ENCODE measurements at places on chromosomes 11 and 22.

GRCh38 chr11:113168354-113169342 is 145.7 kb upstream of the TTC12 start:
- no peak for DNase-seq

GRCh38 chr11:20011307-20011951 is 148.8 kb downstream of the DBX1 start:
- peak; percentile 43 for DNase-seq

GRCh38 chr22:24440270-24440717 is 12.9 kb downstream of the ADORA2A start:
- no peak for DNase-seq

- no peak for DNase-seq
Measured at GRCh38 chr11:65053827-65054508, 4.4 kb downstream of the NAALADL1 start.

GRCh38 chr22:44220727-44221680 is 40.3 kb downstream of the PARVG start:
- no peak for DNase-seq

DNA sequence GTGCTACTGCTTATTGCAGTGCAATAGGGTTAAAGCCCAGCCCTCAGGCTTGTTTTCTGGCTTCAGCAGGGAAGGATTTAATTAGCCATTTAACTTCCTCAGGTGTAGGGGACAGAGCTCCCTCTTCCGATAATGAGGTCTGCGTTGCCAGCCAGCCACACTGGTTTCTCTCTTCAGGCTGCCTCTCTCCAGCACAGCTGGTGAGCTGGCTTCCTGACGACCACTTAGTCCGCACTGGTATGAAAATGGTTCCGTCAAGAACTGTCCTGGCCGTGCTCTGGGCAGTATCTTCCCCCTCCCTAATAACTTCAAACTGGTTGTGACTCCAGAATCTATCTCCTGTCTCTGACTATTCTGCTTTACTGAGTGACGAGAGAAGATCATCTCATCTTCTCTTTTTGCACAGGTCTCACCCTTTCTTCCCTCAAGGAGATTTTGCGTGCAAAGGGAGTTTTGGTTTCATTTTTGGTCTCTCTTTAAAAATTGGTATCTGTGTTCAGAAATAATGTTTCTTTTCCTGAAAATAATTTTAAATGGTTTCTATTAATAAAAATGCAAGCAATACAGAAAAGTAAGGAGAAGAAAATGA is 49.2 kb downstream of the CNTN5 start:
- no peak for DNase-seq

GRCh38 chr11:33608386-33608785 is 92.2 kb downstream of the C11orf91 start:
- no peak for DNase-seq

GRCh38 chr11:8932564-8933180 is at the start of gene C11orf16:
Gene C11orf16, minus strand, starts transcription at chr11:8932947. Its CDS starts 639 bp downstream, at chr11:8932308.
- no peak for DNase-seq

- no peak for DNase-seq
Measured at GRCh38 chr22:22417495-22418162, 90.9 kb downstream of the ZNF280B start.

GRCh38 chr22:20721409-20722218 is 52.3 kb upstream of the SERPIND1 start:
- DNase-seq: no peak

DNA sequence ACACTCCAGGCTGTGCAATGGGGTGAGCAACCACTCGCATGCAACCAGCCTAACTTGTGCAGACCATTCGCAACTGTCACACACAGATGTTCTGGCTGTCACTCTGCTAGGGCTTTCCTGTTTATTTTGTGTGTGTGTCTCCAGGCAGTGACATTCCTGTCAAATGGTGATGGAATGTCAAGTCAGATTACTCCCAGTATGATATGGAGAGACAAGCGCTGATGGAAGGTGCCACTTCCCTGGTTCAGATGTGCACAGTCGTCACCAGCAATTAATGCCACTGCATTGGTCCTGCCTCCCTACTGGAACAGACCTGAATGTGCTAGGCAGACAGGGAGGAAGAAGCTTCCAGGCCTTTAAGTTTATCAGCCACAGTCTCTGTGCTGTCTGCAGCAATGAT is 442.4 kb upstream of the ISX start:
- DNase-seq: no peak

DNA sequence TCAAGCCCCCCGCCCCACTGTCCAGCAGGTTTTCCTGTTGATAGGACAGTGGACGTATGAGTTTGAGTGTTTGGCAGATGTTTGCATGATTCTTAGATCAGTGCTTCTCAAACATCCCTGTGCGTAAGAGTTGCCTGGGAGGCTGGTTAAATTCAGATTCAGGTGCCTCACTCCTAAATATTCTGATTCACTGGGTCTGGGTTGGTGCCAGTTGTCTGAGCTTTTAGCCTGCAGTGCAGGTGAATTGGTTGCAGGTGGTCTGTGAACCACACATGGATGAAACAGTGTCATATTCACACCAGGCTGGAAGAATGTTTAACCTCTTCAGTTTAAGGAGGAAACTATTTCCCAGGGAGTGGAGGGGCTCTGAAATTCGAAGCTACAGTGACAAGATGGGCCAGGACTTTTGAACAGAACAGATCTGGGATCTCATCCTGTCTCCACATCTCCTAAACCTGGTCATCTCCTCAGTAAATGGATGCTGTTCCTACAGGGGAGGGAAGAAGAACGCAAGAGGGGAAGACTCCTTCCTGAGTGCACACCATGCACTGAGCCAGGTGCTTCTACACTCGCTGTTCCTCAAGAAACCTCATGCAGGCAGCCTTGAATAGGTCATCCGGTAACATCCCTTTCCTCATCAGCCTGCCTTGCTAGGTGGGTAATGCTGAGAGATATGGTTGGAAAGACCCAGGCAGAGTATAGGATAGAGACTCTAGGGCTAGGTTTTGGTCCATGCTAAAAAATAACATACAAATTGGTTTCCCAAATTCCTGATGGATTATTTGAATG is 47.8 kb downstream of the TEAD1 start:
- no peak for DNase-seq

DNA sequence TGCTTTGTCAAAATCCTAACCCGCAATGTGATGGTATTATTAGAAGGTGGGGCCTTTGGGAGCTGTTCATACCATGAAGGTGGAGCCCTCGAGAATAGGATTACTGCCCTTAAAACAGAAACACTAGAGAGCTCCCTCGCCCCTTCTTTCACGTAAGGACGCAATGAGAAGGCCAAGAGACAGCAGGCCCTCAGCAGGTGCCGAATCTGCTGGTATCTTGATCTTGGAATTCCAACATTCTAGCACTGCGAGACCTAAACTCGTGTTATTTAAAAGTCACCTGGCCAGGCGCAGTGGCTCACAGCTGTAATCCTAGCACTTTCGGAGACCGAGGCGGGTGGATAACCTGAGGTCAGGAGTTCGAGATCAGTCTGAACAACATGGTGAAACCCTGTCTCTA is 33.1 kb downstream of the LARGE1 start:
- no peak for DNase-seq

GRCh38 chr11:134783234-134783633 is 371.2 kb upstream of the B3GAT1 start:
- no peak for DNase-seq

GRCh38 chr11:24819006-24819405 is 322.2 kb downstream of the LUZP2 start:
- no peak for DNase-seq

DNA sequence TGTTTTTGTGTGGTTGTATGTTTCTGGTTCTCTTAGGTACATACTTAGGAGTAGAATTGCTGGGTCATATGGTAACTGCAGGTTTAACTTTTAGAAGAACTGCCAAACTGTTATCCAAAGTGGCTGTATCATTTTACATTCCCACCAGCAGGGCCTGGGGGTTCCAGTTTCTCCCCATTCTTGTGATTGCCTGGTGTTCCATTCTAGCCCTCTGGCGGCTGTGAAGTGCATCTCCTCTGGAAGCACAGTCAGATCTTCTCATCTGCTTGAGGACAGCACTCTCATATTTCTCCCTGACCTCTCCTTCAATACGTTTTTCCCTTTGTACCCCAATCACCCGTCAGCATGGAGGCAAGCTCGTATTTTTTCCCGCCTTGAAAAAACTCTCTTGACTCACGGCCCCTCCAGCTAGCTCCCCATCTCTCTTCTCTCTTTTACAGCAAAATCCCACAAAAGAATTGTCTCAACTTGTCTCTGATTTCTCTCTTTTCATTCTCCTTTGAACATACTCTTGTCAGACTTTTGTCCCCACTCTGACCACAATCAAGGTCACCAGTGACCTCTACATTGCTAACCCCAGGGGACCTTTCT is 56.8 kb upstream of the THY1 start:
- no peak for DNase-seq

DNA sequence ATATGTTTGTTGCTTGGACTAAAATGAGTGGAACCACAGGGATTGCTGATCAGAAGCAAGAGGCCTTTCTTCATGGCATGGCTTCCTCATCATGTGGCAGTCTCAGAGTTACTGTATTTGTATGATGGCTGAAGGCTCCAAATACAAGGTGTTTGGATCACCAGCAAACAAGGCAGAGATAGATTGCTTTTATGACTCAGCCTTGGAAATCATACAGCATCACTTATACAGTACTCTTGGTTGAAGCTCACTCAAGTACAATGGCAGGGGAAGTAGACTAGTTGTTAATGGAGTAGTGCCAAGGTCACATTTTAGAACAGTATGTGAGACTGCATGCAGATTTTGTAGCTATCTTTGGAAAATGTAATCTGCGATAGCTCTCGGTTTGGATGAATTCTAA is 16.6 kb downstream of the CAPRIN1 start:
- DNase-seq: no peak

DNA sequence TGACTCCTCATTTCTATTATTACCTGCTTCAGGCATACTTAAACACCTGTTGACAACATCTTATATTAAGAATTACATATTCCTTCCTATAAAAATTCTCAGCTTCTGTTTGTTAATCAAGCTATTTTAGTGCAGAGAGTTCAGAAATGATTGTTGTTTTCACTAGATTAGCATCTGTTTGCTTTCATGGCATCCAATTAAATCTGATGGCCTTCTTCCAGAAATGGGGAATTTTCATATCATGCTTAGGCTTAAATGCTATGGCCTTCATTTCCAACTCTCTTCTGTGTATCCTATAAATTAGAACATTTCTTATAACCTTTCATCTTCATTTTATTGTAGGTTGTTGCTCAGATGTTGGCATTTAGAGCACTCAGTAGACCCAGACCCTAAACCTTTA is 180.0 kb downstream of the WNT11 start:
- no peak for DNase-seq

DNA sequence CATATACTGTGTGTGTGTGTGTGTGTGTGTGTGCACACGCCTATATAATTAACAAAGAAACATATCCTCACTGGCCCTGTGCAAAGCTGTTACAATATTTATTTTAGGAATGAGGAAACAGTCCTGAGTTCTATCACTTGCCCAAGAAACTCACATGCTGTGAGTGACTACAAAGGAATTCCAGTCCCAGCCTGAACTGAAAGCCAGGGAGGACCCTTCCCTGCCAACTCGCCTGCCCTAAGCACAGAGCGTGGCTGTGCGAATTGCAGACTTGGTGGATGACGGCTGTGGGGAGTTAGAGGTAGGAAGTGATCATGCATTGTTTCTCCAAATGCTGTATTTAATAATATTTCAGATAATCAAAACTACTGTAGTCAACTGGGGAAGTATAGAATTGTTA is 26.4 kb upstream of the CD5 start:
- no peak for DNase-seq

DNA sequence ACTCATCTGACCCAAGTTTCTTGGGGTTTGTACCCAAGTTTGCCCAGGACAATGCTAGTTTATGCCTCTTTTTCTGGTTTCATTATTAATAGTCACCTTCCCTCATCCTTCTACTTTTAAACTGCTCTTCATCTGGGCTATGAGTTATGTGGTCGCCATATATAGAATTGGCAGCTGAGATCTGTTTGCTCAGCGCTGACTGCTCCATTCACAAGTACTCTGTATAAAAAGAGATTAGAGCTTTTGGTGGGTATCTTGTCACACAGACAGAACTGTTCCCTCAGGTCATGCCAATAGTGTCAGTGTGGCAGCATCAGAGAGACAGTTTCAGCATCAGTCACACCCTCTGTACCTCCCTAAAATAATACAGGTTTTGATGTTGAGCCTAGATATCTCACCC is 326.0 kb downstream of the RAB38 start:
- no peak for DNase-seq

DNA sequence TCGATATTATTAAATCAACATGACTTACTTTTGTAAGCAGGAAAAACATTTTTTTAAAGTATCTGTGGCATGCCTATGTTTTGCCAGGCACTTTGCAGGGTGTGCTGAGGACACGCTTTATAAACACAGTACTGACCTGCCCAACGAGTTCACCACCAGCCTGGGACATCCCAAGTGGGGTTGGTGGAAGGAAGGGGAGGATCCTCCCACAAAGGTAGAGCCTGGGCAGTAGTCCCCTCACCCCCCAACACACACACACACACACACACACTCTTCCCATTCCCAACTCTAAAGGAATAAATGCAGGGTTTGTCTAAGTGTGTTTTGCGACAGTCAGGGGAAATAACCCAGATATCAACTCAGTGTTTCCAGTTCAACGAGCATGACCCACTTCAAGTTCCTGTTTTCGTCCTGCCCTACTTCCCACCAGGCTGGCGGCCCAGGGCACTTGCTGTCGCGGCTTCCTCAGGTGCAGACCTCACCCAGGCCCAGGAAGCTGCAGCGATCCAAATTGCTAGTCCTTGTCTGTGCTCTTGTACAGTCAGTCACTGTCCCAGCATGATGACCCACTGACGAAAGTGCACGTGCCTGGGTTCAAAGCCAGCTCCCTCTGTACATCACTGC is 3.1 kb downstream of the CERK start:
- DNase-seq: no peak

- no peak for DNase-seq
Measured at GRCh38 chr11:11577932-11578911, 43.6 kb downstream of the GALNT18 start.

- no peak for DNase-seq
Measured at GRCh38 chr22:23790819-23791737, 4.3 kb downstream of the SMARCB1 start.

- DNase-seq: no peak
Measured at GRCh38 chr11:71240865-71241691, 11.3 kb downstream of the SHANK2 start.

DNA sequence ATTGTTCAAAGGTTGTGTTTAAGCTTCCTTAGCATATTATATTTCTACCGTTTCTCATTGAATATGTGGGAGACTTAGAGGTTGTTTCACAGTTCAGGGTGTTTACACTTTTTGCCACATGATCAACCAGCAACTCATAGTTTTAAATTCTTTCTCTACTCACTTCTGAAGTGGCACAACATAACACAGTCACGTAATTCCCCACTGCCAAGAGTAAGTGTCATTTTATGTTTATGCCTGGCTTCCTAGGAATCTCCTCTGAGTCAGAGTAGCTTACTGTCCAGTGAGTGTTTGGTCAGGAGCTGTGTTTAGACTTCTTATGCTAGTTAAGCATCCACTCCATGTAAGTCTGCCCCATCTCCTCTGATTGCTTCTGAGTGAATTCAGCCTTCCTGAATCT is 520.8 kb upstream of the KIRREL3 start:
- DNase-seq: no peak

GRCh38 chr11:126501641-126502040 is 146.2 kb downstream of the ST3GAL4 start:
- DNase-seq: no peak

- no peak for DNase-seq
Measured at GRCh38 chr11:69437001-69437875, 44.2 kb upstream of the LINC01488 start.
